ENCODE measurements at places on chromosomes 5 and 9.

GRCh38 chr5:146909255-146910068 is 30.9 kb upstream of the PPP2R2B start:
- DNase-seq, result no peak

DNA sequence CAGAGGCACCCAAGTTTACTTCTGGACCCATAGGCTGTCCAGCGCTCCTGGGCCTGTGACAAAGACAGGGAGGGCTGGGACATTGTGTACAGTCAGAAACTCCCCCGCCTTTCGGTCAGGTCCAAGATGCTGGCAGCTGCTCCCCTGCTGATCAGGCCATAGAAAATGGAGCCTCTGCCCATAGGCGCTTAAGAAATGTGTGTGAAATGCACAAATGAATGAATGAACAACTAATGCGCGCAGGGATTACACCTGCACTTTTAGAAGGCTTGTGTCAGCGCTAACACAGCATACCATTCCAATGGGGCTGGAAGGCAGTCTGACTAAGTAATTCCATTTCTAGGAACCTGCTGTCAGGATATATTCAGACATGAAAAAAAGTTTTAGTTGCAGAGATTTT is 16.3 kb downstream of the PTPN3 start:
- DNase-seq, result no peak

DNA sequence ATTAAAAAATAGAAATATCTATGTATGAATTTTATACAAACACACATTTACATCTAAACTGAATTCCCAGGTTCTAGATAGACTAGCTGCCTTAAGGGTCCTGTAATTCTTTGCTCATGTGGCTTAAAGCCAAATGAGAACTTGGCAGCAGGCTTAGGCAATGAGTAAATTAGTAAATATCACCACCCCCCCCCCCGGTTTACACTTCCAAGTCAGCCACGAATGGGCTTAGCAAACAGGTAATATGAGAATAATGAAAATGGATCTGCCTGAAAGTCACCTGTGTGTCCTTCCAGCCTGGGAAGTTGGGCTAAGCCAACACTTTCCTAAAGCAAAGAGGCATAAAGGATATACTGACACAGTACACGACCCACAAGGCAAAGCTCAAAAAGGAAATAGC is 108.6 kb downstream of the KLHL3 start:
- DNase-seq, result no peak

DNA sequence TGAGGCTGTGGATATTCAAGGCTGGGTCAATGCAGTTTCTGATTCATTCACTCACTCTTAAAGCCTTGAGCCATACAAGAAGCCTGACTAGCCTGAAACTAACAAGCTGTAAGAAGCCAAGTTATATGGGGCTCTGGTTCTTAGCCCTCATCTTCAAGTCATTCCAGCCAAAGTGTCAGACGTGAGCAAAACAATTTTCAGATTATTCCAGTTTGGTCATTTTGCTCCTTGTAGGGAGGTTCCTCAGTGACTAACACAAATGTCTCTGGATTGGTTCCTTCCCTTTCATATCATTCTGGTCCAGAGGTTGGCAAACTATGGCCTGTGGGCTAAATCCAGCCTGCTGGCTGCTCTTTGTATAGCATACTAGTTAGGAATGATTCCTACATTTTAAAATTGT is 12.5 kb upstream of the SHOC1 start:
- no peak for DNase-seq

DNA sequence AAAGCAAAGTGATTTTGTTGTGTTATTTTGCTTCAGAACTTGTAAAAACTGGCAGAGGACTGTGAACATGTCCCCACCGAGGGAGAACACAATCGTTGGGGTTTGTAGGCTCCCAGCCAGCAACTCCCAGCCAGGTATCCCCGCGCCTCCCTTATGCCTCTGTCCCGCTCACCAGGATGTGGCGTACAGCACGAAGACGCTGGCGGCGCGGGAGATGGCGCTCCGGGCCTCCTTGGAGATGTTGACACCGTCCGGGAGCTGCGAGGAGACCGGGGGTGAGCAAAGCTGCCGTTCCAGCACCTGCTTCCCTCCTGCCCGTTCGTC is 630 bp downstream of the POLE3 start:
- no peak for DNase-seq

GRCh38 chr9:35035851-35036701 is 36.3 kb downstream of the VCP start:
- DNase-seq, result peak; percentile 40

DNA sequence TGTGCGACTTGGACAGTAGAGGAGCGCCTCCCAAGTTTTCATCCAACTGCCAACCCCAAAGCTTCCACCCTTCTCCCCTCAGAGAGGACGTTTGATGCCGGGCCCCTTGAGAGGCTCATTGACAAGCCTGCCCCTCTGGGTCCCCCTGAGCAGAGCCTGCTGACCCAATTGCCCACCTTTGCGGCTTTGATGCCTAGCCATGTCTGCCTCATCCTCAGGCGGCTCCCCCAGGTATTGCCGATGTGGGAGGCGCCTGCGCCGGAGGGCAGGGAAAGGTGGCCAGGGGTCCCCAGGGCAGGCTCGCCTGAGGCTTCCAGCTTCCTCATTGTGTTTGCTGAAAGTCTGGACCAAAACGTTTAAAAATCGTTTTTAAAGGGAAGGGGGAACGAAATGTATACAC is 1.4 kb downstream of the ODF2 start:
- DNase-seq, result no peak

- DNase-seq, result no peak
Measured at GRCh38 chr9:37324691-37325490, 97.6 kb upstream of the GRHPR start.

GRCh38 chr9:123299558-123300126 is 31.3 kb upstream of the STRBP start:
- DNase-seq, result no peak

DNA sequence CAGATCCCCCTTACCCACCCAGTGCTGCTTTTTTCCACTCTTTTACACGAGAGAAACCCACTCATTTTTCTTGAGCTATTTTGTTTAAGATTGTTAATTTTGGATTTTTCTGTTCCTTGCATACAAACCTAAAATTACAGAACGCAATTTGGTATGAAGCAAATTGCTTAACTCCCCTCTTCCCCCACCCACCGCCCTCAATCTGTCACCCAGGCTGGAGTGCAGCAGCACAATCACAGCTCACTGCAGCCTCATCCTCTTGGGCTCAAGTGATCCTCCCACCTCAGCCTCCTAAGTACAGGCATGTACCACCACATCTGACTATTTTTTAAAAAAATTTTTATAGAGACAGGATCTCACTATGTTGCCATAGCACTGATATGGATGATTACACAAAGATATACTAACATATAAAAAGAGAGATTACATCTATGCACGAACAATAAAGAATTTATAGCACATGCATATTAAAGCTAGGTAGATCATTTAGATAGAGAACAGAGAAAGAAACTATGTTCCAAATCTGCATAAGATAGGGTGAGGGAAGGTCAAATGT is 203.6 kb downstream of the PIK3R1 start:
- DNase-seq, result no peak

- no peak for DNase-seq
Measured at GRCh38 chr5:67140413-67140812, 56.2 kb downstream of the CD180 start.

GRCh38 chr5:179253730-179254129 is 91.5 kb downstream of the ADAMTS2 start:
- DNase-seq, result no peak

DNA sequence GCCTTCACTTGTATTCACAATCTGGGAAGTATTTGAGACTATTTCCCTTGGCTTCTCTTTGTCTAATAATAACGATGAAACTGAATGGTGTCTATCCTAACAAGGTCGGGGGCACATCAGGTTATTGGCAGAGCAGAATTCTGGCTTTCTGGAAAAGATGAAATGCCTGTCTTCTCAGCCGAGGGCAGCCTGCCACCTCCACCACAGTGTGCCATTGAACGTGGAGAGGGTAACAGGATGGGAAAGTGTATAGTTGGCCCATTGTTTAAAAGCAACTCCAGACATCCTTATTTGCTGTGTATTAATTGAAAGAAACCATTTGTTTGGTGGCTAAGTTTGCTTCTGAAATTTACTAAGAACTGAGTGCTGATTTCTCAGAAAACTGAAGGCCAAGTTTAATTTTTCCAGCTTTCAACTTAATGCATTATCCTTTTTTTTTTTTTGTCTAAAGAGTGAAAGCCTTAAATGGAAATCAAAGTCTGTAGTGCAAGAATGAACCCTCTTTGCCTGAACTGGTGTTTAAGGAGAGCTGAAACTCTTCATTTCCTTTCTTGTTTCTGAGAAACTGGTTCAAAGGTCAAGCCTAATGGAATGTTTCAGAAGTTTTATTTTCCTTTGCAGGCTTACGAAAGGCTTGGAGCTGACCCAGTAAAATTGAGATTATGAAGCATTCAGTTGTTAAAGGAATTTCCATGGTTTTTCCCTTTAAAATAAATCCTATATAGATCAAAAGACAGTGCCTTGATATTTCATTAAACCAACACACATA is 563.7 kb upstream of the DAP start:
- DNase-seq, result no peak

- no peak for DNase-seq
Measured at GRCh38 chr9:88696501-88696900, 161.5 kb downstream of the NXNL2 start.

- DNase-seq, result no peak
Measured at GRCh38 chr9:38380230-38380871, 12.2 kb upstream of the ALDH1B1 start.

DNA sequence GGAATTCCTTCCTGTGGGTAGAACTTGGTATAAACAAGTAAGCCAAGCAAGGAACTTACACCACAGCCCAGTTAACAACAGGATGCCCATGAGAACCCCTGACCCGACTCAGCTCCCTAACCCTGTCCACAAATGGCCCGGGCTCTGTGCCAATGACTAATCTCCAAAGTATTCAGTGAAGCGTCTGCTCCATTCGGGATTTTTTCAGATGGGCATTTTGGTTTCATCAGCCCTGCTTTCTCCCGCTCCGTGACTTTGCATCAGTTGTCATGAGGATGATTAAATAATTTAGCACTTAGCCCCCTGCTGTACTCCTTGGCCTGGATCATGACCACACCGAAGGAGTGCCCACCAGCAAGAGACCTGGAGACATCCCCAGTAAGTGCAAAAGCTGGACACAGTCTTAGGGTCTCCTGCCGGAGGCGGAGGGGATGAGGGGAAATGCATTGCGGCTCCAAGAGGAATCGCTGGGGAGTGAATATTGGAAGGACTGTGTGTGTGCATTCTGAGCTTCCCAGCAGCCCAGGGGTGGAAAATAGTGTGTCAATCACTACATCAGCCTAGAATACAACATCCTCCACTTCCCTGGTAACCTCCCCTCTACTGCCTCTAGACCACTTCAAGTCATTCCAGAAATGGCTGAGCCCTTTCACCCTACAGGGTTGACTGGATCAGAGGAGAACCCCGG is 41.4 kb upstream of the DNAH5 start:
- DNase-seq, result no peak

DNA sequence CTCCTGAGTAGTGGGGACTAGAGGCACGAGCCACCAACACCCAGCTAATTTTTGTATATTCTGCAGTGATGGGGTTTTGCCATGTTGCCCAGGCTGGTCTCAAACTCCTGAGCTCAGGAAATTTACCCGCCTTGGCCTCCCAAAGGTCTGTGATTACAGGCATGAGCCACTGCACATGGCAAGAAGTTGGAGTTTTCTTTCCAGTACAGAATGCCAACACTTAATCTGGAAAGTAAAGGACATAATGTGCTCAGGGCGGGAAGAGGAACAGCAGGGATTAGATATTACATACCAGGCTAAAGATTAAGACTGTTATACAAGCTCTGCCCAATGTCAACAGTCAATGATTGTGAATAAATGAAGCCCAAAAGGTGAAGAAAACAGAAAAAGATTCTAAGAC is 47.2 kb upstream of the AGXT2 start:
- no peak for DNase-seq

DNA sequence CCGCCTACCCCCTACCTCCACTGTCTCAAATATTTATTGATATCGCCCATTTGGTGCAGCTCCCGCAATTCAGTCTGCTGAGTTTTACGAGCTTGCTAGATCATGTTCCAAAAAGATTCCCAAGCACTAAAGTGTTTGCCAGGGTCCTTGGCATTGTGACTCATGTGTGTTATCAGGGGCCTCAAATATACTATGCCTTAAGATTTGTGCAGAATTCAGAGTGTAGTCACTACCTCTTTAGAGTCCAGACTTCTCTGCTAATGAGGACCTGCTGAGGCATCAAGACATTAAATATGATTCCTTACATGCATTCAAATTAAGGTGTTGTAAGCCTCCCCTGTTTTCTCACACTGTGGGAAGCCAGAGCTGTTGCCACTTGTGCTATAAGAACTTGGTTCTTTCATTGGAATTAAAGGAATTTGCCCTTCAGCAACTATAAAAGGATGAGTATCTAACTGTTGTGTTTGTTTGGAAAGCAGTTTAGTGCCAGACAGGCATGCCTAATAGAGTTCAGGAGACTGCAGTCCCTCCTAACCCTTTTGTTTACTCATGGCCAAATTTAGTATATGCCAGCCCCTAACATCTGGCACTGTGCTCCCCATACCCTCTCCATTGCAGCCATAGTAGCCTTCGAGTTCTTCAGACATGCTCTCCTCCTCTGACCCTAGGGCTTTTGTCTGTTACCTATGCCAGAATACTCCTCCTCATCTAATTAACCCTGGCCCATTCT is 316.4 kb downstream of the NR3C1 start:
- DNase-seq, result no peak

- no peak for DNase-seq
Measured at GRCh38 chr5:149419859-149420544, 40.9 kb upstream of the IL17B start.

- DNase-seq, result peak; percentile 8
Measured at GRCh38 chr9:30075451-30076199, 2308.8 kb upstream of the ACO1 start.

GRCh38 chr9:16987026-16987425 is 116.6 kb upstream of the BNC2 start:
- DNase-seq, result no peak

GRCh38 chr5:57320582-57320981 is 146.7 kb downstream of the GPBP1 start:
- DNase-seq, result no peak

DNA sequence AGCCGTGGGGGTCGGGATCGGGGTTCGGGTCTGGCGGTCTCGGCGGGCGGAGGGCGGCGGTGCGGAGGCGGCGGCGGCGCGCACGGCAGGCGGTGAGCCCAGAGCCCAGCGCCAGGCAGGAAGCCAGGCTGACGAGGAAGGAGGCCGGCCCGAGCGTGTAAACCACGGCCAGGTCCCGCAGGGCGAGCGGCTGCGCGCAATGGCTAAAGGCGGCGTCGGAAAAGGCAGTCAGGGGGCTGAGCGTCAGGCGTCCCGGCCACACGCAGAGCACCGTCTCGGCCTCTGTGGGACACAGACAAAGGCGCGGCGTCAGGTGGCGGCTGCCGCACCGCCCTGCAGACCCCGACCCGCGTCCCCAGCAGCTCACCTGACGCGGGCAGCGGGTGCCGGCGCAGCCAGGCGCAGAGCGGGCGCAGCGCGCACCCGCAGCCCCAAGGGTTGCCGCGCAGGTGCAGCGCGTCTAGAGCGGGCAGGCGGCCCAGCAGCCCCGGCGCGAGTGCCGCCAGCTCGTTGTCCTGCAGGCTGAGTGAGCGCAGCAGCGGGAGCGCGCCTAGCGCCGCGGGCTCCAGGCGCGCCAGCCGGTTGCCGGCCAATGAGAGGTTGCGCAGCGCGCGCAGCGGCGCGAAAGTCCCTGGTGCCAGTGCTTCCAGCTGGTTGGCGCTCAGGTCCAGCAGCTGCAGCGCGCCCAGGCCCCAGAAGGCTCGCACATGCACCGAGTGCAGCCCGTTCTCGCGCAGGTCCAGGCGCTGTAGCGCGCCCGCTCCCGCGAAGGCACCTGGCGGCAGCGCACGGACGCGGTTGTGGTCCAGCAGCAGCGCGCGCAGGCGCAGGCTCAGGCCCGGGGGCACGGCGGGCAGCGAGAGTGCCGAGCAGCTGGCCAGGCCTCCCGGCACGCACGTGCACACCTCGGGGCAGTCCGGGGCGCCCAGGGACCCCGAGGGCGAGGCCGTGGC is 671 bp downstream of the LRRC26 start:
- no peak for DNase-seq
